ENCODE measurements at places on chromosomes 7 and 10.

GRCh38 chr10:72108830-72109635 is 20.7 kb upstream of the SPOCK2 start:
- DNase-seq, result no peak

DNA sequence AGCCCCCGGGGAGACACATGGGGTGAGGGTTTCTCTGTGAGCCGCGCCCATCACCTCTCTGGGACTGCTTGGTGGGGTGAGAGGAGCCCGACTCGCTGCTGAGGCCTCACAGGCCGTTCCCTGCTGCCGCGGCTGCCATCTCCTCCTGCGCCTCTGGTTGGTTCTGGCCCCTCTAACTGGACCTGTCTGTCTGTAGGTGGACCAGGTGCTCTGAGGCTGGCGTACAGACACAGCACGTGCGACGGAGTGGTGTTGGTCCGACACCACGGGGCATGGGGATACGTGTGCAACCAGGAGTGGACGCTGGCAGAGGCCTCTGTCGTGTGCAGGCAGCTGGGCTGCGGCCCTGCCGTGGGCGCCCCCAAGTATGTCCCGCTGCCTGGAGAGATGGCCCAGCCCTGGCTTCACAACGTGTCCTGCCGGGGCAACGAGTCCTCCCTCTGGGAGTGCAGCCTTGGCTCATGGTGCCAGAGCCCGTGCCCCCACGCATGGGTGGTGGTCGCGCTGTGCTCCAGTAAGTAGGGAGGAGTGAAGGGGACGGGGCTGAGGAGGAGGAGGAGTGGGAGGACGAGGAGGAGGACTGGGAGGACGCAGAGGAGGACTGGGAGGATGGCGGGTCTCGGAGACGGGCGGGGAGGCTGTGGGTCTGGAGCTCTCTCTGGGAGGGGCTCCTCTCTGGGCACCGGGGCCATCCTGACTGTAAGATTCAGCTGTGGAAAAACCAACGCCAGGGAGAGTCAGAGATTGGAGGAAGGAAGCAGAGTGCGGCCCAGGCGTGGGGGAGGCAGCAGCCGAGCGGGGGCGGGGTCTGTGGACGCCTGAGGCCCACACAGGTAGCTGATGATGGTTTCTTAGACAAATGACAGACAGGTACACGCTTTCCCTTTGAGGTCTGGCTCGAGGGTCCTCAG is 2.6 kb downstream of the SCART1 start:
- no peak for DNase-seq

- no peak for DNase-seq
These were observed 9.0 kb downstream of the RGS10 start for GRCh38 chr10:119533473-119533872.

DNA sequence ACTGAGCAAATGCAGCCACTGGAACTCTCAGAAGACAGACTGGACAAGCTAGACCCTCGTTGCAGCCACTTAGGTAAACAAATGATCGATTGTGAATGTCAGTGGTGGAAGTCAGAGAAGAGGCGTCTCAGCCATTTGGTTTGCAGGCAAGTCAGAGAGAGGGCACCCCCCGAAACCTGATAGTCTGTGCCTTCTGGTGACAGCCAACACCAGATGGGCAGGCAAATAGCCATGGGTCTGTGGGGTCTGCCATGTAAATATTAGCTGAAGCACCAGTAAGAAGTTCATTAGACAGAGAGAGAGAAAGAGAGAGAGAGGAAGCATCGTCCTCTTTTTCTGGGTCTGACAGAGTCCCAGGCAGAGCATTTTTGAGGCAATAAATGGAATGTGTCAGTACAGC is 5.4 kb downstream of the PPP1R17 start:
- no peak for DNase-seq

GRCh38 chr7:116526897-116527296 is 2.1 kb downstream of the CAV1 start:
- no peak for DNase-seq

GRCh38 chr7:25633426-25634036 is 405.2 kb upstream of the NPVF start:
- no peak for DNase-seq

DNA sequence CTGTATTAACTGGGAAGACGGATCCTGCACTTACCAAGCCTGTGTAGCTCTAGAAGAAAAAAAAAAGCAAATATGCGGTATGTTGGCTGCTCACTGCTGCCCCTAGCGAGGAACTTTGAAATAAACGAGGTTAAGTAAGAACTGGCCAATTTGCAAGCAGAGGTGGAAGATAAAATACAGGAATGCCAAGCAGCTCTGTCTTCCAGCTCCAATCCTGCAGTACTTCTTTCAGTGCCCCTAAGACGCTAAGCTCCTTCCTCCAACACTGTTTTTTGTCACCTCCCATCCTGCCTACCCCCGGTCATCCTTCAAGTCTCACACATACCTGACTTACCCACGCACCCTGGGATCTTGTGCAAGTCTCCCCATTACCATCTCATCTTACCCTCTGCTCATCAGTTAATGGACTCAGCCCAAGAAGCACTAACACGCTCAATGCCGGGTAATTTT is 809 bp downstream of the C10orf143 start:
- DNase-seq, result peak; percentile 53

GRCh38 chr7:151709141-151710038 is 167.5 kb downstream of the PRKAG2 start:
- DNase-seq, result no peak

DNA sequence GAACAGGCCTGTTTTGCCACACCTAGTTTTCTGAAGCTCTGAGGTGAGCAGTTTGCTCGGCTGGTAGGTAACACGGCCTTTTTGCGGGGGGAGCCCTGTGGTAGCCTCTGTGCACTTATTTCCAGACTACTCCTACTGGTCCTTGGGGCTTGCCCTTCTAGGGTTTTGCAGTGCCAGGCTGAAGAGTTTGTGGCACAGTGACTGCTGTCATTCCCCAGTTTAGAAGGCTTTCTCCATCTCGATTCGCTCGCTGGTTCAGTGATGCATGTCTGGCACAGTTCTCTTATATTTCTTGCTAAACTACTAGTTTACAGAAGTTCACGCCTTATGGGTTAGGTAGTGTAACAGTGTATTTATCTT is 711 bp downstream of the KIF20B start:
- no peak for DNase-seq

GRCh38 chr10:26890956-26891355 is 30.2 kb upstream of the ABI1 start:
- peak; percentile 69 for DNase-seq

DNA sequence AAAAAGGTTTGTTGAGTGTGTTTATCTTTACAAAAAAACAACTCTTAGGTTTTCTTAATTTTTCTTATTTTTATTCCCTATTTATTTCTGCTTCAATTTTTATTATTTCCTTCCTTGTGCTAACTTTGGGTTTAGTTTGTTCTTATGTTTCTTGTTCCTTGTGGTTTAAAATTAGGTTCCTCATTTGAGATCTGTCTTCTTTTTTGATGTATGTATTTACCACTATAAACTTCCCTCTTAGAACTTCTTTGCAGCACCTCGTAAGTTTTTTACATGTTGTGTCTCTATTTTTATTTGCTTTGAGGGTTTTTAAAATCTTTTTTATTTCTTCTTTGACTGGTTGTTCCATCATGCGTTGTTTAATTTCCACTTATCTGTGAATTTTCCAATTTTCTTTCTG is 1217.1 kb upstream of the CELF2 start:
- DNase-seq, result no peak

Data from SHP77 (cell line).